ENCODE measurements at places on chromosomes 3 and 15.

DNA sequence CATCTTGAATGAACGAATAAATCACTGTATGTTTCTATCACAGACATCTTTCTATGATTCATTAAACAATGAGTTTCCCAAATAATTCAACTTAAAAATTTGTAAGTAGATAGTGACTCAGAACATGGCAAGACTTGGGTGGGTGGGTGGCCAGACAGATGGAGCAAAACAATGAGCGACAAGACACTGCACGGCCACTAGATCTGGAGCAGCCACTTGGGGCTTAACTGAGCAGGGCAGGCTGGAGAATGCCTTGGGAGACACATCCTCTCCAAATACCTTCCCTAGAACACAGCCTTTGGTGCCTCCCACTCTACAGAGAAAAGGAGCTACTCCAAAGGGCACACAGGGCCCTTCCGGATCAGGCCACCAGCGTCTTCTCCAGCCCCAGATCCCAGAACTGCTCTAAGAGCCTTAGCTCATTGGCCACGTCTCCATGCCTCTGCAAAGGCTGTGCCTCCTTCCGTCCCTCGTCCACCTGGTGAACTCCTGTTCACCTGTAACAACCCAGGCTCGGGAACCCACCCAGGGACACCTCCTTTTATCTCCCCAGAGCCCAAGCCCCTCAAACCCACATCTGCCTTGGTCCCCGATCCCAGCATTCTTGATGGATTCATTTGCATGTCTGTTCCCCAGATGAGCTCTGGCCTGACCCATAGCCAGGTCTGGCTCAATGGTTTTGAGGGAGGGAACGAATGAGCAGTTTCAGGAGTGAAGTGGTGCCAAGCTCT, 134.9 kb upstream of the IQSEC1 start:
- no peak for DNase-seq

- peak; percentile 31 for DNase-seq
Measured at GRCh38 chr3:38374221-38374620, 27.6 kb downstream of the XYLB start.

DNA sequence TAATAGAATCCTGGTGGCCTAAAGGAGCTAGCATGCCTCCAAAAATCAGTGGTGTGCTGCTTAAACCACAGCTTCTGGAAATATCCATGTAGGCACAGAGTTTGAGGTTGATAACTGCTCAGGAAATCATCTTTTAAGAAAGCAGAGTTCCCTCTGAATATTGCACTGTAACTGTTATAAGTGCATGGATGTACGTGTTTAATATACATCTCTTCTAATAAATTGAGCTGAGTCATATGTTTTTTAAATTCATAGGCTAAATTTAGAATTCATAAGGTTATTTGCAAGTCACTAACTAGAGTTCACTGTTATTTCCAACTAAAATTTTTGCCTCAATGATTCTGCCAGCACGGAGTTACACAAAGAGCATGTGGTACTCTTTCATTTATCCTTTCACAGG, 68.9 kb downstream of the MYH15 start:
- no peak for DNase-seq

DNA sequence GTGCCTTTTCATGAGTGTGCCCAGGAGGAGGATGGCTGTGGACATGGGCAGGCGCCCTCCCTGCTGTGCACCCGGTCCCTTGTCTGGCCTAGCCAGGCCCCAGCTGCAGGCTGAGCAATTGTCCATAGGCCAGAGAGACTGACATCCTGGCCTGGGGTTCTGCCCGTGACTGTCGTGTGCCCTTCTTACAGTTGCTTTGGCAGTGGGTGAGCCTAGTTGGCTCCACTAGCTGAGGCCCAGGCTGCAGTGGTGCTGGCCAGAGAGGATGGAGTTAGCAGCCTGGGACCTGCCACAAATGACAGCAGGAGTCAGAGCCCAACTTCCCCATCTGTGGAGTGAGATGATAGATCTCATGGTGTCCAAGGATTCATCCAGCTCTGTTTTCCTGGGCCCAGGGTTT, 9.0 kb upstream of the CHRNB4 start:
- no peak for DNase-seq

DNA sequence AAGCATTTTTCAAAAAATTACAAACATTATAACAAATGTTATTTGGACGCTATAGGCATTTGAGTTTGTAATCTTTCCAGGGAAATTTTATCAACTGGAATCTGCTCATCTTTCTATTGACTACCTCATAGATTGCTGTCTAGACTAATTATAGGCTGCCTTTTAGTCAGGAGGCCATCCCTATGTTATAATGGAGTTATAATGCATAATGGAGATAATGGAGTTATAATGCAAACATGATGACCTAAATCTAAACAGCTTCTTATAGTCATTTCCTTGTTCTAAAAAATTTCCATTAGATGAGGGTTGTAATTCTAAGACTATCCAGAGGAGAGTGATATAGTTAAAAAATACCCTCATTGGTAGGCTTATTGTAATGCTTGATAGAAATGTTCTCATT, 226.4 kb downstream of the SI start:
- DNase-seq: no peak
